Lower leg skin (tissue), 4 donors: ENCODE measurements at places on chromosomes 11 and 22. TPM values are rescaled to one million over a fixed set of nuclear protein-coding genes. Genes with fewer than 3 reads are reported as not detected.

DLG2 gene
- total RNA-seq: 37.6 TPM

CSNK2A3 gene
- 0.71 TPM for total RNA-seq

KRTAP5-11 gene
- total RNA-seq: not detected

MUC5B gene
- total RNA-seq: 0.22 TPM

GRAP2 gene
- total RNA-seq: 0.88 TPM

ASCL2 gene
- 21.9 TPM for total RNA-seq

TUB gene
- total RNA-seq: 1.2 TPM

AMPD3 gene
- 31.2 TPM for total RNA-seq

TLCD5 gene
- total RNA-seq: 1.7 TPM

C22orf42 gene
- total RNA-seq: not detected

ARHGAP32 gene
- 54.9 TPM for total RNA-seq

YAP1 gene
- total RNA-seq: 241 TPM
